Stimulated activated CD4-positive, alpha-beta T cell treated with anti-CD3 and anti-CD28 coated beads, Interleukin-15, amount 100 ng/mL, for 1 hour (primary cell): ENCODE measurements at places on chromosomes 16 and 17.

DNA sequence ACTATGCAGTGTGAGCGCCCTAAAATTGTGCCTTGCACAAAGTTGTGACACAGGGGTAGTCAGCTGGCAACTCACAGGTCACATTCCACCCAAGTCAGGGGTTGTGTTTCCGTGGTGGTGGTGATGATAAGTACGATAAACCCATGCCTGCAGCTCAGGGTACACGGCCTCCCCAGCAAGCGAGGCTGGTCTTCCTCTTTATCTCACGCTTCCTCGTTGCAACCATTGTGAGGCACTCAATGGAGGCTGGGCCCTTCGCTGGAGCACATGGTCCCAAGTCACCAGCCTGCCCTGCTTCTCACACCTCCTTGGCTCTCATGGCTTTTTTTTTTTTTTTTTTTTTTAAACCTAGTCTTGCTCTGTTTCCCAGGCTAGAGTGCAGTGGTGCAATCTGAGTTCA is 307.5 kb downstream of the CPPED1 start:
- DNase-seq: no peak

DNA sequence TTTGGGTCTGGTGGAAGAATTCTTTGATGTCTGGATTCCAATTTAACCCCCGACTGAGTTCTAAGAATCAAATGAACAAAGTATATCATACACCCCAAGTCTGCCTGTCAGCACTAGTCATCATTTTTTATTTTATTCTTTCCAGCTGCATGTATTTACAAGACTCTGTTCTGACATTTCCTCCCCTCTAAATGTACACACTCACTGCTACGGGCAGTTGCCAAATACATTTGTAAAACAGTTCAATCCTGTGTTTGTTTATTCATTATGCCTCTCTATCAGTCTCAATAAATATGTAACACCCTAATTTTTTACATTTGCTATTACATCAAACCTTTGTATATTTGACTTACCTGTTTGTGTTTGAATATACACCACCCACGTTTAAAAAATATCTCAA is 422.3 kb upstream of the PSMD7 start:
- DNase-seq: no peak

DNA sequence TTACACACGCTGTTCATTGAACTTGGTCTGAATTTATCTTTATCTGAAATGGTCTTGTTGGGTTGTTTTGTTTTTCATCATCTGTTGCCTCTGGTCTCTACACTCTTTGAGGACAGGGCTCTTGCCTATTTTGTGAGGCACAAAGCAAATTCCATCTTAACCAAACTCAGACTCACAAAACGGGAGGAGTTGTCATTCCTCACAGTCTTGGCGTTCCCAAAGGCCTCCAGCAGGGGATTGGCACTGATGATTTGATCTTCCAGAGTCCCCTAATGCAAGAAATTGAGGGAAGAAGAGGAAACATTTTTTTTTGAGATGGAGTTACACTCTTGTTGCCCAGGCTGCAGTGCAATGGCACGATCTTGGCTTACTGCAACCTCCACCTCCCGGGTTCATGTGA is 8.7 kb downstream of the MYH3 start:
- DNase-seq: no peak

DNA sequence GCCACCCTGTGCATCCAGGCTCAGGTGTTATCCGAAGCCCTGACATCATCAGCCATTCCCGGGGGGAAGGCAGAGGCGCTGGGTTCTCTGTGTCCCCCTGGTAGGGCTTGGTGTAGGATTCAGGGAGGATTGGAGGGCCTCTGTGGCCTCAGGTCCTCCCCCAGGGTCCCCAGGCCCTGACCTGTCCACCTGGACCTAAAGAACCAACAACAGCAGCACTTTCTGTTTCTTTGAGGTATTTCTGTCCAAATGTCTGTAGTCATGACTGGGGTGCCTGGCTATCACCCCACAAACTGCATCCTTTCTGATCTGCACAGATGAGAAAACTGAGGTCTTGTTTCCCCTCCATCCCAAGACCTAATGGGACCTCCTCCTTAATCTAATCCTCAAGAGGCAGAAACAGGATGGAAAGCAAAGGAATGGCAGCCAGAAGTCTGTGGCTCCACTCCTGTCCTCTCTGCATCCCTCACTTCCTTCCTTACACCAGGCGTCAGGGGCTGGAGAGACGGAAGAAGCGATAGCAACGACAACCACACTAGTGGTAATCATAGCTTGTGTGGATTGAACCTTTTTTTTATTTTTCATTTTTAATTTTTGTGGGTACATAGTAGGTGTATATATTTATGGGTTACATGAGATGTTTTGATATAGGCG is 11.8 kb downstream of the NLRC5 start:
- DNase-seq: no peak

DNA sequence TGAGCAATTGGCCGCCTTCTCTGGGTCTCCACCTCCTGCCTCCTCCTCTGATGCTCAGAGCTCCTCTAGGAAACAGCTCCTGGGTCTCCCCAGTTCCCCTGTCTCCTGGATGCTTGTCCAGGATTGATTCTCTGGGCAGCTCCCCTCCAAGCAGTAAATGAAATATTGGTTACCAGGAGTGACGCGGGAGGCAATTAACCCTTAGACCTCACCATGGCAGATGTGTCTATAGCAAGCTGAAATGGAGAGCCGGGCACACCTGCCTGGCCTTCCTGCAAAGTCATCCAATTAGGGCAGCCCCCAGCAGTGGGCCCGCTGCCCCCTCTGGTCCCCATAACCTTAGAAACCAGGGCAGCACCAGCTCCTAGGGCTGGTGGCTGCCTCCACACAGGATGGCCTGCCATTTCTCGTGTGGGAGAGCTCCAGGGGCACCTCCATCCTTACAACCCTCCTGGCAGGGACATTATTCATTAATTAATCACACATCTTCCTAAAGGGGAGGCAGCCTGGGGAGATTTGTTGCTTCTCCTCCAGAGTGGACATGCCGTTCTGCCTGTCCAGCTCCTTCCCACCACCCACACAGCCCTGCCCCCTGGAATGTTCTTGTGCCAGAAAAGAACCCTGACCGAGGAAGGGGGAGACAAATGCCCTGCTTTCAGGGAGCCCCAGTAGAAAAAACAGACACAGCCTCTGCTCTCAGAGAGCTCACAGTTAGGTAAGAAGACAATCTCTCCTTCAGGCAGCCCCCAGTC is 8.3 kb upstream of the KIF18B start:
- no peak for DNase-seq

GRCh38 chr17:38873640-38874380 is 4.0 kb downstream of the LASP1 start:
- DNase-seq: no peak

GRCh38 chr16:56336071-56336688 is 89.2 kb downstream of the AMFR start:
- no peak for DNase-seq

DNA sequence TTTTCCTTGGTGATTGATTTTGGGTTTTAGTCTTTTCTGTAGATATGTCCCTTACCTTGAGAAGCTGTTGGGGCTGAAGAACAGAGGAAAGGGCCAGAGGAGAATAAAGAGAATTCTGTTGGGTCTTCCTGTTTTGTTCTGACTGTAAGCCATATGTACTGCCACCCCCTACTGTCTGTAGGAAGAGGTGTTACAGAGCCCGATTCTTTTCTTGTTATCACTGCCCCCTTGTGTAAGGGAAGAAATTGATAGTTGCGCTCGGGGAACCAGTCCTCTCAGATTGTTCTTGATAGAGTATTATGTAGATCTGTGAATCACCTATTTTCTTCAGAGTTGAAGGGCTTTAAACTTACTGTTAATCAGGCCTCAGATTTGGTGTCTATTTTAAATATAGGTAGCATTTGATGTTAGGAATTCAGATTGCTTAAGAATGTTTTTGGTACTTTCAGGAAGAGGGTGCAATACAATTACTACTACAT is 2.4 kb downstream of the TANC2 start:
- DNase-seq: no peak

GRCh38 chr17:36861531-36861930 is 75.7 kb upstream of the LHX1 start:
- DNase-seq: no peak

DNA sequence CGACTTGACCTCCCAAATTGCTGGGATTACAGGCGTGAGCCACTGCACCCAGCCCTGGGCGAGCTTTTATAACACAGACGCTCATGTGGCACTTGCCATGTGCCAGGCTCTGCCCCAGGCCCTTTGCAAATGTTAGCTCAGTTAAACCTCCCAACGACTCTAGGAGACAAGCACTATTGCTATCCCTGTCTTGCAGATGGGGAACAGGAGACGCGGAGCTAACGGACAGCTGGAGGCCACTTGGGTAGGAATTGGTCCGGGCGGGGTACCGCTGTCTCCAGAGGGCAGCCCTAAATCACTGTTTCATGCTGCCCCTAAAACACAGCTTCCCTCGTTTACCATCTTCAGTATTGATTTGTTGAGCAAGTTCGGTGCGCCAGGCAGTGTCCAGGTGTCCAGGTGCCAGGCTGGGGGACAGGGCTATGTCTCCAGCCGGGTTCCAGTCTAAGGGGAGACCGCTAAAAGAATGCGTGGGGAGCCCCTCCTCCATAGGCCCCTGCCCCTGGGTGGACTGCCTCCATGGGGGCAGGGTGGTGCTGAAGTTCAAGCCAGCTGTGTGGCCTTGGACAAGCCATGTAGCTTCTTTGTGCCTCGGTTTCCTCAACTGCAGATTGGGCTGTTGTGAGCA is 23.7 kb downstream of the TMEM235 start:
- DNase-seq: no peak
